Right ventricle myocardium superior (tissue), 1 donor: ENCODE measurements at places on chromosomes 7 and 10. TPM values are rescaled to one million over a fixed set of nuclear protein-coding genes. Genes with fewer than 3 reads are reported as not detected.

- no peak for DNase-seq
Measured at GRCh38 chr7:27587429-27587828, 75.3 kb downstream of the HIBADH start.

DNA sequence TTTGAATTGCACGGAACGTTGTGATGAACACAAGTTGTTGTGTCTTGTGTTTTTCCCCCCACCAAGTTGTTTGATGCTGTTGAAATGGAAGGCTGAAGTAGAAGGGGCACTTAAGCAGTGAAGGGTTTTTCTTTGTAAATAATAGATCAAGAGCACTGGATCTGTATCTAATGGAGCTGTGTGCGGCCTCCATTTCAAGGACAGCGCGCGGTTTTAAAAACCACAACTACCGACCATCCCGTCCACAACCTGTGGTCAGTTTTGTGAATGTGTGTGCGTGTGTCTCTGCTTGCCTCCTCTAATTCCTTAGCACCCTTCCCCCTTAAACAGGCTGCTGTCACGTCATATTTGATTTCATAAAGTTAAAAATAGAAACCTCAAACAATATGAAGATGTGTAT lies 165.5 kb downstream of the TCF7L2 start:
- DNase-seq: no peak

DNA sequence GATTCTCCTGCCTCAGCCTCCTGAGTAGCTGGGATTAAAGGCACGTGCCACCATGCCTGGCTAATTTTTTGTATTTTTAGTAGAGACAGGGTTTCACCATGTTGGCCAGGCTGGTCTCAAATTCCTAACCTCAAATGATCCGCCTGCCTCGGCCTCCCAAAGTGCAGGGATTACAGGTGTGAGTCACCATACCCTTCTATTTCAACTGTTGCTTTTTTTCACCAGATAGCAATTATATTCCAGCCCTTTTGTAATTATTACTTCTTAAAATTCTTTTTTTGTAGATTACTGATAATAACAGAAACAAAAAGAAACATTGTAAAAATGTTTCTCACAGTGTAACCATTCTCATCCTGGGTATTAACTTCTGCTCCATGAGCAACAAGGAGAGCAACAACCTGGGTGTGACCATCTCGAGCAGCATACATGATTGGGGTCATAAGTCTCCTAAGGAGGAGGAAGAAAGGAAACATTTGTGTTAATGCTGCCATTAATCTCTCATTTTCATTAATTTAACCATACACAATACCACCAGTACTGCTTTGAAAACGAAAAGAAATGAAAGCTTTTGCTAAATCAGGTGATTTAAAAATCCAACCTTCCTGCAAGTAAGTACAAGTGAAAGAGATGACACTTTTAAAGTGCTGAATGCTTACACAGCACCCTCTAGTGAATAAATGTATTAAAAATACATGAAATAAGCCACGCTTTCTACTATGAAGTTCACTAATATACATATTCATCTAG lies 41.8 kb downstream of the ASZ1 start:
- no peak for DNase-seq

DNA sequence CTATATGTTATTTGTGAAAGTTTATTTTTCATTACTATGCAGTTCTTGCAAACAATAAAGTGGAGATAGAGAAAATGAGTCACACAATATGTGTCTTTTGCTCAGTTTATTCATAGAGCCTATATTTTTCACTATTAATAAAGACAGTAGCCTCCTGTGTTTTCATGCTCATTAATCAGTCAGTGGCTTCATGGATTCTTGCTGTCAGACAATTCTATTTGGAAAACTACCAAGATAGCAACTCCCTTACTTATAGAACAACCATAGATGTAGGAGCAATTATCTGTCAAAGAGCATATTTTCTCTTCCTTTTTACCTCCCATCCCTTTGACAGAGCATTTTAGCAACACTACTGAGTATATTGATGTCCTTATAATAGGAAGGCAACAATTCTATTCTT lies 132.7 kb upstream of the CALCR start:
- no peak for DNase-seq

GRCh38 chr10:132058793-132059759 lies 6.7 kb upstream of the JAKMIP3 start:
- DNase-seq: no peak

CALML3 gene
- total RNA-seq: not detected

GRCh38 chr7:81774551-81774950 lies 4.7 kb upstream of the HGF start:
- no peak for DNase-seq
